ENCODE measurements at places on chromosomes 3 and 15. TPM values are rescaled to one million over a fixed set of nuclear protein-coding genes. Genes with fewer than 3 reads are reported as not detected.

- DNase-seq = no peak
Observed at GRCh38 chr3:54681706-54682105, 246.2 kb downstream of the LRTM1 start.

Gene TM4SF18
- total RNA-seq = 11.2 TPM

GRCh38 chr3:10155658-10156057, 9.1 kb upstream of the IRAK2 start:
- DNase-seq = no peak

Gene EPHA6
- total RNA-seq = 0.19 TPM

DNA sequence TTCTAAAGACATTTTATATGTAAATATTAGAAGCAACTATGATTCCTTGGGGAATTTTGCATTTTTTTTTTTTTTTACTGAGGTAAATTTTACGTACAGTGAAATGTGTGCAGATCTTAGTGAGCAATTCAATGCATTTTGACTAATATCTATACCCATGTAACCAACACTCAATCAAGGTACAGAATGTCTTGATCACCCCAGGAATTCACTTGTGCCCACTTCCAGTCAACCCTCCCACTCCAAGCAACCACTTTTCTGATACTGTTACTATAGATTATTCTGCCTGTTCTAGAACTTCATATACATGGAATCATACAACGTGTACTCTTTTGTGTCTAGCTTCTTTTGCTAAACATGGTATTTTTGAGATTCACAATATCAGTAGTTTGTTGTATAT, 45.1 kb upstream of the MGLL start:
- DNase-seq = no peak

Gene IQCF5
- total RNA-seq = not detected

All from left ventricle myocardium inferior (tissue), 1 donor.